Nephron progenitor cell (in vitro differentiated cells): ENCODE measurements at places on chromosomes 6 and 20.
A peak's percentile ranks its signal among the peaks of the same experiment; 100 is the strongest.

DNA sequence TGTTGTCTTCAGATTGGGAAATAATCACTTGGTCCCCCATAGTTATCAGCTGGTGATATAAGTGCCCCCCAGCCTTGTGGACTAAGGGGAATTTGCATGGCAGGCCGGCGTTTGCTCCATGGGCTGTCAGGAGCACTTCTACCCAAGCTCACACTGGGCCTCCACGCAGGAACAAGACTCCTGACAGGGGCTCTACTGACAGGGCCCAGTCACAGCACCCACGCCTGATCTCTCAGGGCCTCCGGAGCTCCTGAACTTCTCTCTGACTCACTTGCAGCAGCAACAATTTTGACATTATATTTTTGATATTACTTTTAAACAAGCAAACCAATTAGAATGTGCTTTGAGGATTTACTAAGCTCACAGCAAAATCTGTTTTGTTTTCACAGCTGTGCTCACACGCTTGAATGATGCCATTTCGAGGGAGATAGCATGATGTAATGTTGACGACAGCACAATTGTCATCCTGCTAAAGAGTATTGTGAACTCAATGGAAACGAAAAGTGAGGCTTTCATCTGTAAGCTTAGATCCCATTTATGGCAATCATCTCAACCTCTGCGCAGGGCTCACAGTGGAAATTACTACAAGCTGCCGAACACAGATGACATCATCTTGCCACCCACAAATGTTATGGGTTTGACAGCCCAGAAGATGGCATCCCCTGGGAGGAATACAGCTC, 28.7 kb upstream of the TXNDC5 start:
- DNase-seq, result no peak

DNA sequence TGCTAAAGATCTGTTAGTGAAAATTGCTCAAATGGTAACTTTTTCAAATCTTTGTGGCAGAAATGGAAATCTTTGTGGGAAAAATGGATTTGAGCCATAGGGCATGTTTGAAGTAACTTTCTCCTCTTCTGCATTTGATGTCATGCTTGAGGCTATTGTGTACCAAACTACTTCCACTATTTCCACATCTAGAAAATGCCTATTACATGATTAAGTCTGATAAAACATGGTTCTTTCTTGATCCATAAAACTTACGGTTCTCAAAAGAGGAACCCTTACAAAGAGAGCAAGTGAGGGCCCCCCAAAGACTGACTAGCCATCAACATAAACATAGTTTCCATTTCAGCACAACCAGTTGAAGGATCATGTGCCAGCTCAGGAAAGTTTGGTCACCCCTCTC, 150.6 kb downstream of the NFATC2 start:
- DNase-seq, result no peak

DNA sequence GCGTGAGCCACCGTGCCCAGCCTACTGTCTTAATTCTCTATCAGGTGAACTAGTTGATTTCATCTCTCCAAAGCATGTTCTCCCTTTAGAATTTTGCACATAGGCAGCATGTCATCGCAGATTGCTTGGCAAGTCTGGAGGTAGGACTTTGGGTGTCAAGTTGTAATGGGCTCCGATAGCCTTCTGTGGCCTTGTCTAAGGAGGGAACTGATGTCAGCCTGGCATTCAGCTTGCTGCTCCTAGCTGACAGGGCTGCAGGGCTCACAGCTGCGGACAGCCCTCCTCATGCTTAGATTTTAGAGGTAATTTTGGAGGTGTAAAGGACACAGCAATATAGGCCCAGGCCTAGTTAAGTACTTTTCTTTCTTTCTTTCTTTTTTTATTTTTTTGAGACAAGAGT, 11.3 kb downstream of the CHMP4B start:
- DNase-seq, result no peak

- no peak for DNase-seq
Observed at GRCh38 chr20:48886194-48886593, 35.3 kb upstream of the ARFGEF2 start.

DNA sequence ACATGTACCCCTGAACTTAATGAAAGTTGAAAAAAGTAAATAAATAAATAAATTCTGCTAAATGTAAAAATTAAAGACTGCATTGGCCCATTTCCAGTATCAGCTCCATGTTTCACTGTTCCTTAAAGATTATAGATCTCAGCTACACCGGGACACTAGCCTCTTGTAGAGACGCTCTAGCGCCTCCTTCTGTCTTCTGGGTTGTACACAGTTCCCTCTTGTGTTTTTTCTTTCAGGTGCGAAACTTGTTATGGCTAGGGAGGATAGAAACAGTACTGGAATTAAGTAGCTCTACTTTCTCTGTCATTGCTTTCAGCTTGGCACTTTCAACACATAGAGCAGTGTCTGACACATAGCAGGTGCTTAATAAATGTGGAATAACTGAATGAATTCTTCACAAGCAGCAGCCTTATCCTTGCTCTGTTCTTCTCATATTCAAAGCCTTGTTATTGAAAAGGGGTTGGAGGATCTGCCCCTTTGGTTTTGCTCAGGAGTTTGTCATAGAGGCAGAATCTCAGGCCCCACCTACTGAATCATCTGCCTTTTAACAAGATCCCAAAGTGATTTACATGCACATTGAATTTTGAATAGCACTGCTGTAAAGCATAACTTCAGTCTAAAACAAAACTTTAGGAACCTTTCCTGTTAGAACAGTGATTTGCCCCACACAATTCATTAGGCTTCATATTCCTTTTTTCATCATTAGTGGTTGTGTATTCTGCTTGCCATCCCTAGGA, 92.3 kb downstream of the FIG4 start:
- DNase-seq, result peak; percentile 6

DNA sequence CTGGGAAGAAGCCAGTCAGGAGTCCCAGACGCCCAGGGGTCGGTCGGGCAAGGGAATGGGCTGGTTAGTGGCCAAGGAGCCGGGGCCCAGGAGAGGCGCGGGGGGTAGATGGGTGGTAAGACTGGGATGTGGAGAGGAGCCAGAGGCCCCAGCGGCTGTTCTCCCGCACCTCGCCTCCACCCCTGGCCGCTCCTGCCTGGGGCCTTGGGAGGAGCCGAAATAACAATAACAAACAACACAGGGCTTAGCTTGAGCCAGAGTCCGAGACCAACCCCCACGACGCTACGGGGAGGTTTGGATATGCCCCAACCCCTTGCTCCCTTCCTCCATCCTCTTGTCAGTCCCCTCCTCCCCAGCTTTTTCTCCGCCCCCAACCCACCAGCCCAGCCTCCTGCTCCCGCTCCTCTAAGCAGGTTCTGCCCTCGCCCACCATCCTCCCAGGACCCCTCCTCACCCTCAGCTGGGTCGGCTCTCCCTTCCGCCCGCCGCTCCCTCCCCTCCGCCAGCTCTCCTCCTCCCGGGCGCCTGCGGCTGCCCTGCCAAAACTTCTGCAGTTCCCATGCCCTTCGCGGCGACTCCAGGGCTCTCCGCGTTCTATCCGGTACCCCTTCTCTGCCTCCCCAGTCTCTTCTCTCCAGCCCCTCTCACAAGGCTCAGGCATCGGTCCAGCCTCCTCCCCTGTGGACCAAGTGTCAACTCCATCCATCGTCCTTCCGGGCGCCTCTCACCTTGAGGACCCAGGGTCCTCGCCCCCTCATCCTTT, 1.1 kb downstream of the RNF39 start:
- DNase-seq, result peak; percentile 31

DNA sequence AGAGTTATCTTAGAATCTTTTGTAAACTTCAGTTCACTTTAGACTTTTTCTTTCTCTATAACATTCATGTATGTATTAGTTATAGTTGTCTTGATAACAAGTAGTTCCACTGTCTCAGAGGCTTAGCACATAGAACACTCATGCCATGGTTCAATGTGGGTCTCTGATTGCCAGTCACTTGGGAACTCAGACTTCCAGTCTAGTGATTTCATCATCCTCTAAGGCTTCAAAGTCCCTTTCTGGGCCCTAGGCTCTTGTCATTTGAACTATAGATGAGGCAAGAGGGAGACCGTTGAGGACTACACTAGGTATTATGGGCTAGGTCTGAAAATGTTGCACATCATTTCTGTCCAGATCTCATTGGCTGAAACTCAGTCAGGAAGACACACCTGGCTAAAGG, 8.4 kb upstream of the EEF1E1 start:
- DNase-seq, result no peak

GRCh38 chr6:116542426-116542825, 3.1 kb downstream of the TRAPPC3L start:
- DNase-seq, result no peak

DNA sequence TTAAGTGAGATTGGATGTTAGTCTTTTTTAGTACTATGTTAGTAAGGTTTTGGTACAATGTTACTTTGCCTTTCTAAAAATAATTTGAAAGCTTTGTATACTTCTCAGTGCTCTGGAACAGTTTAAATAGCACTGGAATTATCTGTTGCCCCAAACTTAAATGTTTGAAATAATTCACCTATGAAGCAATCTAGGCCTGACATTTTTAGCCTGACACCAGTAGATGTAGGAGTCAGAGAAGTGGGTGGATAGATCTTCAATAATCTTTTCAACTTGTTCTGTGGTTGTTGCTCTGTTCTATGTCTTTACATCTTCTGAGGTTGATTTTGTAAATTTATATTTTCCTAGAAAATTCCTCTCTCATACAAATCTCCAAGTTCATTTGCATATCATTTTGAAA, 103.1 kb upstream of the ADGRF1 start:
- DNase-seq, result no peak

- no peak for DNase-seq
Observed at GRCh38 chr6:69456086-69456485, 340.7 kb downstream of the LMBRD1 start.

DNA sequence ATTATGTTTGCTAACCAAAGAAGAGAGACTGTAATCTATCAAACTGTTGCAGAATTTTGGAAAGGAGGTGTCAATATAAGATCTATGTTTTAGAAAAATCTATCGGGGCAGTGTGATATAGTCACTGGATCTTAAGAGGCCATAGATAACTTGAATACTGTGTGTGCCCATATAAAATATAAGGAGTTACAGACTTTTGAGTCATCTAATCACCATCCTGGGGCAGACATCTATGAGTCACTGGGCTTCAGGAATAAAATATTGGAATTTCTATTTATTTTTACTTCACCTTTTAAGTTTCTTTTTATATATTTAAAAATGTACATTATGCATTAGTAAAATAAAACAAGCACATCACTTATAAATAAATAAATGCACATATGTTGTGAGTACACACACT, 509.3 kb upstream of the MAN1A1 start:
- no peak for DNase-seq

DNA sequence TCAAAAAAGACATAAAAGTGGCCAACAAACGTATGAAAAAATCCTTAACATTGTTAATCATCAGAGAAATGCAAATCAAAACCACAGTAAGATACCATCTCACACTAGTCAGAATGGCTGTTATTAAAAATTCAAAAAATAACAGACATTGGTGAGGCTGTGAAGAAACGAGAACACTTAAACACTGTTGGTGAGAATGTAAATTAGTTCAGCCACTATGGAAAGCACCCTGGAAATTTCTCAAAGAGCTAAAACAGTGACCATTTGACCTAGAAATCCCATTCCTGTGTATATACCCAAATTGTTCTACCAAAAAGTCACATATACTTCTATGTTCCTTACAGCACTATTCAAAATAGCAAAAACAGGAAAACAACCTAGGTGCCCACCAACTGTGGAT, 24.9 kb upstream of the NT5E start:
- DNase-seq, result no peak

DNA sequence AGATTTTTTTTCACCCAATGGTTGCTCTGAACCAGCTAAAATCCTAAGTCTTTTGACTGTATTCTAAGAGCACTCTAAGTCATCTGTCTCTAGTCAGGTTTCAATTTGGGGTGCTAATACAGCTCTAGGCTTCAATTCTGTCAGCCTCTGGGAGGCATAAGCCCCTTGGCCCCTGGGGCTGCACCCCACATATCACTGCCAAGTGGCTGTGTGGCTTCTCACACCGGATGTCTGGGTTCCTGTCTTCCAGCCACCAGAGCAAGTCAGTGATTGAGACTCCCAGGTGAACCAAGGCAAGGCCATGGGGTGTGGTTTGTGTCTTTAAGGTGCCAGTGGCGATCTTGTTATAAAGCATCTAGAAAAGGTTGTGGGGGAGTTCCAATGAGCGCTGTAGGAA, 136.5 kb downstream of the TMEM242 start:
- no peak for DNase-seq

- DNase-seq, result peak; percentile 39
Observed at GRCh38 chr6:53581173-53581773, 36.4 kb upstream of the GCLC start.

DNA sequence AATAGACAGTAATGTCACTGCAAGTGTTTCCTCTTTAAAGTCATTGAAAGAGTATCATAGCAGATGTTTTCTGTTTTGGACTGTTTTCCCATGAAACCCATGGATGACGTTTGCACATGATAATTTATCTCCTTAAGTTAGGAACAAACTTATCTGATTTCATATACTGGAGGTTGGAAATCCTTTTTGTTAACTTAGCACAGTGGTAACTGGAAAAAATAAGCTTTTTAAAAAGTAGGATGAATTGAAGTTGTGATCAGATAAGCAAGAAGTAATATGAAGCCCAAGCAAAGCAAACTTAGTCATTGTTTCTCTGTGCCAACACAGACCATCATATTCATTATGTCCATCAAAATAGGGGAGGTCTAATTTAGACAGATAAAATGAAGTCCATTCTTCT, 61.6 kb downstream of the PLCB4 start:
- no peak for DNase-seq

- no peak for DNase-seq
Observed at GRCh38 chr6:37396571-37397180, 36.3 kb upstream of the CMTR1 start.

GRCh38 chr6:160750276-160750689, 48.2 kb downstream of the PLG start:
- peak; percentile 10 for DNase-seq

- DNase-seq, result no peak
Observed at GRCh38 chr20:35135867-35136586, 11.1 kb downstream of the EDEM2 start.

GRCh38 chr6:10591422-10592160, 70.4 kb downstream of the GCNT2 start:
- no peak for DNase-seq

GRCh38 chr6:93801101-93801847, 381.9 kb upstream of the EPHA7 start:
- no peak for DNase-seq

DNA sequence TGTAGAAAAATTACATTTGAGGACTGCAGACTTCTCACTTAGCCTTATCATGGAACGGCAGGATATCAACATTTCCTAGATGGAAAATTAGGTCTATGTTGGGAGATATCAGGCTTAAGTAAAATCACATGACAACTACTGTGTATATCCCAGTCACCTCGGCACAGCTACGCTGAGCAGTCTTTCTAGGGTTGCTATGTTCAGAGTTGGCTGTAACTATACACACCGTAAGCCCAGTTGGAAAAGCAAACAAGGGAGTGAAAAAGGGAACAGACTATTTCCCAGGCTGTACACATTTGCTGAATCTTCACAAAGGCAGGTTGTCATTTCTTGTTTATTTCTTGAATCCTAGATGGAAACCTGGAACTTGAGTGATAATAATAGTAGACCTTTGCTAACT, 80.7 kb upstream of the PTPRK start:
- no peak for DNase-seq

- no peak for DNase-seq
Observed at GRCh38 chr20:34604980-34605788, 46.7 kb downstream of the MAP1LC3A start.
